Activated T-helper 9 cell treated with anti-CD3 and anti-CD28 coated beads, Interleukin-2, amount 50 U/mL, for 16 hours (primary cell): ENCODE measurements at places on chromosomes 12 and 14.

DNA sequence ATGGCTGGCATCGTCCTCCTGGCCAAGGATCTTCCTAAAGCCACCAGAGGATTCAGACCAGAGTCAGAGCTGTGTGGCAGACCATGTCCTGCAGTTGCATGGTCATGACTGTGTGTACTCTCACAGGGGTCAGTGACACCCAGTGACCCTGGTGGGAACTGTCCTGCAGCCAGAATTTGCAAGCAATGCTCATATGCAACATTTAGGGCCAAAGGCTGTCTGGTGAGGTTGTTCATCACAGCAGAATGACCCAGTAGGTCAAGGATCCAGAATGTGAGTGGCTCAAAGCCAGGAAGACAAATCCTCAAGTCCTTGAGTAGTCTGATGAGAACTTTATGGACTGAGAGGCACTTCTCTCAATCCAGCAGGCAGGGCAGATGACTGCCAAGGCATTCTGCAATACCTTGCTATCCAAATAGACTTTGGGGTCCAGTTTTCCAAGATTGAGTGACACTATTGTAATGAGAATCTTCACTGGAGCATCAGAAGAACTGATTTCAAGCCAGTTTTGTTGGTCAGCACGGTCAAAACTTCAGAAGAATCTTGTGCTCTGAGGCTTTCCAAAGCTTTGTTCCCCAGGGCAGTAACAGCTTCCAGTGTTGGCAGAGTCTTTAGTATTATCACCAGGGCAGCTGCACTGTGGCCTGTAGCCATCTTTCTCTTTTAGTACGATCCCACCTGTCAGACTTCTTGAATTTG is 122.0 kb downstream of the PTCSC3 start:
- DNase-seq, result no peak

- DNase-seq, result no peak
Observed at GRCh38 chr12:57232156-57232756, 2.7 kb downstream of the SHMT2 start.

GRCh38 chr14:26636561-26636960 is 38.7 kb upstream of the NOVA1 start:
- DNase-seq, result no peak

- no peak for DNase-seq
Observed at GRCh38 chr12:124694250-124694649, 126.8 kb upstream of the NCOR2 start.

DNA sequence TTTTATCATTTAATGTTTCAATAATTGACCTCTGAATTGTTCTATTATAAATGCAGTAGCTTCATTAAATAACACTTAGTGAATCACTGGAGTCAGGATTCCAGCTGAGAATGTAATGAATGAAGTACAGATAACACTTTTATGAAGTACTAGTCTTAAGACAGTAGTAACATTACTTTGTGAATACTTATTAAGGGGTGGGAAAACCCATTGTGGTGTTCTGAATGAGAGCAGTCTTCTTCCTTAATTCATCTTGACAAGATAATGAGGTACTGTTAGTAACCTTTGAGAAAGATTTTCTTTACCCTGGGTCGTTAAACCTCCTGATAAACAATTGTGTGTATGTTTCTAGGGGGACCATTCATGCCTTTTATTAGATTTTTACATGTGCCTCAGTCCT is 12.7 kb downstream of the NUP107 start:
- no peak for DNase-seq

DNA sequence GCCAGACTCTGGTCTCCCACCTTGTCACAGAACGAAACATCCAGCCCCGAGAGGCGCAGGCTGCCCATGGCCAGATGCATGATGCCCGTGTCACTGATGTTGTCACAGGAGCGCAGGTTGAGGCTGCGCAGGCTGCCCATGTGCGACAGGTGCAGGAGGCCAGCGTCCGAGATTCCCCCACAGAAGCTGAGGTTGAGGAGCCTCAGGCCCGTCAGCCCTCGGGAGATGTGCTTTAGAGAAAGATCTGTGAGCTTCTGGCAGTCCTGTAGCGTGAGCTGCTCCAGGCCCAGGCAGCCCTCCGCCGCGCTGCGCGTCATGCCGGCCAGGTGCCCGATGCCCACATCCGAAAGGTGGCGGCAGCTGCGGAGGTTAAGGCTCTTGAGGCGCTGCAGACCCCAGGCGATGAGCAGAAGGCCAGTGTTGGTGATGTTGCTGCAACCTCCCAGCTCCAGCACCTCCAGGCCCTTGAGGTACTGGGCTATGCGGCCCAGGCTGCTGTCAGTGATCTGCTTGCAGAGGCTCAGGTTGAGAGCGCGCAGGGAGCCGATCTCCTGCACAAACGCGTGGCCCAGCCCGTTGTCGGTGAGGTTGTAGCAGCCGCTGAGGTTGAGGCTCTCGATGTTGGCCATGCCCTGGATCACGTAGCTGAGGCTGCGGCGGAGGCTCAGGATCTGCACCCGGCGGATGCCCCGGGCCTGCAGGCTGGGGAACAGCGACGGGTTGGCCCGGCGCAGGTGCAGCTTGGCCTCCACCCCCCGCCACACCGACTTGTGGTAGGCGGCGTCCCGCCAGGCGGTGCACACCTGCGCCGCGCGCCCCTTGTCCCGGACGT is 991 bp downstream of the FBXL14 start:
- DNase-seq, result peak; percentile 40

- DNase-seq, result no peak
Observed at GRCh38 chr12:124633365-124634362, 66.3 kb upstream of the NCOR2 start.

DNA sequence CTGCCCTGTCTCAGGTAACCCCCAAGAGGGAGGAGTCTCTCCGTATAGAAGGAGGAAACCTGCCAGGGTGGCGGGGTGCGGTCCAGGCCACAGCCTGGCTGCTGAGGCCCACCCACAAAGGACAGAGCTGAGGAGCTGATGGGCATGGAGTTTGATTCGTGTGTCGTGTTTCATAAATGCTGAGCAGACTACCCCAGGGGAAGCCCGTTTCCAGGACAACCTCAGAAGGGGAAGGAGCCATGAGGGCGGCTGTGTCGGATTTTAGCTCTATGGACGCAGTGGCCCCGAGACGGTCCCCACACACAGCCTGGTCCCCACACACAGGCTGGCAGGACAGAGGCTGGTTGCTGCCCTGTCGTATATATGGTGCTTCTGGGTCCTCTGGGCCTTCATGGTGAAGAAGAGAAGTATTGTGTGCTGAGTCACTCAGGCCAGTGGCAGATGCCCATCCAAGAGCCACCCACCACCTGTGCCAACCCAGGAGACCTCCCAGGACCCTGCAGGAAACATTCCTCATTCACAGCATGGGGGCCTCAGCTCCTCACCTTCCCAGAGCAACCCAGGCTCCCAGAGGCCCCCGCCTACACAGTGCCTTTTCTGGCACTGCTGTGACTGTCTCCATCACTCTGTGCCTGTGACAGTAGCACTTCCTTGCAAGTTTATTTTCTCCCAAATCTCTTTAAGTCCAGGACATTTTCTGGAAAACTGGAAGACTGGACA is 63.1 kb upstream of the RIN3 start:
- no peak for DNase-seq

GRCh38 chr14:20413744-20414082 is 412 bp upstream of the TEP1 start:
- DNase-seq, result no peak

DNA sequence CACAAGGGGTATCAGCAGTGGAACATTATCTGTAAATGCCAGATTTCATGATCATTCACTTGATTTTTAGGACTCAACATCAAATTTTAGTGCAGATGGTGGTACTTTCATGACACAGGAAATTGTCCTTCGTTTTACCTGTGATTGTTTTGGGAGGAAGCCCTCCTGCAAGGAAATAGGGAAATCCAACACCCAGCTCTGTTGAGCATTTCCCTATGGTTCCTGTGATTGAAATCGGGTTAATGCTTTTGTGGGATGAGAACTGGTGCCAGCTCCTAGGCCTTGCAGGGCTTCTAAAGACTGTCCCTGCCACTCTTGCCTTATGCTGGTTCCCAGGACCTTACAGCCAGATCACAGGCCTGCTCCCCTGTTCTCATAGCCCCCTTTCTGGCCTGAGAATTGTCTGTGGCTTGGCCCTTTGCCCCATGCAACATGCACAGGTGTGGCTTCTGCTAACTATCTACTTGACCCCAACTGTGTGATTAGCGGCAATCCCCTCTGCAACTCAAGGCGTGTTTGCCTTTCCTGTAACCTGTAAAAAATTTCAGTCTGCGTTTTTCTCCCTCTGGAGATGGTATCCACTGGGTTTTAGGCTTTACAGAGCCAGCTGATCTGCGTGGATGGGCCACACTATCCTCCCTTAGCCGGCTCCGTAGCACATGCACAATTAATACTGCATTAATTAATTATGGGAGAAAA is 112.5 kb downstream of the ETV6 start:
- no peak for DNase-seq

- peak; percentile 54 for DNase-seq
Observed at GRCh38 chr14:104094709-104095425, 9.4 kb downstream of the ASPG start.

DNA sequence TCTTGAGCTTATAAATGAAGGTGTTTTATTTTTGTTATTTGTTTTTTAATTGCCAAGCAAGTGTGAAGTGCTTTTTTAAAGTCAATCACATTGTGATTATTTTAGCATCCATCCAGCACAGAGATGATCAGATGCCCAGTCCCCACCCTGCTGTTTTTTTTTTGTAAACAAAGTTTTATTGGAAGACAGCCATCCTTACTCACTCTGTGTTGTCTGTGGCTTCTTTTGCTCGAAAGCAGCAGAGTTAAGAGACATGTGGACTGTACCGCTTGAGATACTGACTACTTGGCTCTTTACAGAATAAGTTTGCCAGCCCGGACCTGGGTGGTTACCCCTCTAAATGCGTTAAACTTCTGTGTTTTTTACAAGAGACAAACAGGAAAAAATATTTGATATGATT is 30.9 kb upstream of the AMN start:
- no peak for DNase-seq

GRCh38 chr14:87049950-87050349 is 943.0 kb downstream of the GALC start:
- DNase-seq, result no peak

GRCh38 chr14:105168496-105168978 is at the start of gene JAG2:
JAG2 (minus strand) TSS chr14:105168776; CDS start chr14:105168420, 356 bp downstream.
- DNase-seq, result peak; percentile 28

- no peak for DNase-seq
Observed at GRCh38 chr14:67602995-67603545, 3.0 kb upstream of the PIGH start.

- no peak for DNase-seq
Observed at GRCh38 chr12:106883426-106883825, 72.3 kb upstream of the TMEM263 start.

- no peak for DNase-seq
Observed at GRCh38 chr14:83463500-83464098, 1929.9 kb upstream of the SEL1L start.

- DNase-seq, result no peak
Observed at GRCh38 chr12:112450725-112451124, 32.0 kb downstream of the PTPN11 start.

DNA sequence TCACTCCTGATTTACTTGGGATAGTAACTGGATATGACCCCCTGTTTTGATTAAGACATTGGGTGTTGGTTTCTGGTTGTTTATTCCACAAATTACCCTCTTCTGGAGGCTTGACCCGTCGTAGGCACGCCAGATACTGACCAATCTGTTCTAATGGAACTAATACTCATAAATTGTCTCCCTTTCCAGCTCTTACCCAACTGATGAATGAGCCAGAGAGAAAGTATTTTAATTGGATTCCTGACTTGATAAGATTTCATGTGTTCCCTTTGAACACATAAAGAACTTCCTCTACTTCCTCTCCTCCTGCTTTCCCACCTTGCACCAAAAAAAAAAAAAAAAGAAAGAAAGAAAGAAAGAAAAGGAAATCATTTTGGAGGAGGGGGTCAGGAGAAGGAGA is 340.9 kb downstream of the PCNX1 start:
- DNase-seq, result no peak

DNA sequence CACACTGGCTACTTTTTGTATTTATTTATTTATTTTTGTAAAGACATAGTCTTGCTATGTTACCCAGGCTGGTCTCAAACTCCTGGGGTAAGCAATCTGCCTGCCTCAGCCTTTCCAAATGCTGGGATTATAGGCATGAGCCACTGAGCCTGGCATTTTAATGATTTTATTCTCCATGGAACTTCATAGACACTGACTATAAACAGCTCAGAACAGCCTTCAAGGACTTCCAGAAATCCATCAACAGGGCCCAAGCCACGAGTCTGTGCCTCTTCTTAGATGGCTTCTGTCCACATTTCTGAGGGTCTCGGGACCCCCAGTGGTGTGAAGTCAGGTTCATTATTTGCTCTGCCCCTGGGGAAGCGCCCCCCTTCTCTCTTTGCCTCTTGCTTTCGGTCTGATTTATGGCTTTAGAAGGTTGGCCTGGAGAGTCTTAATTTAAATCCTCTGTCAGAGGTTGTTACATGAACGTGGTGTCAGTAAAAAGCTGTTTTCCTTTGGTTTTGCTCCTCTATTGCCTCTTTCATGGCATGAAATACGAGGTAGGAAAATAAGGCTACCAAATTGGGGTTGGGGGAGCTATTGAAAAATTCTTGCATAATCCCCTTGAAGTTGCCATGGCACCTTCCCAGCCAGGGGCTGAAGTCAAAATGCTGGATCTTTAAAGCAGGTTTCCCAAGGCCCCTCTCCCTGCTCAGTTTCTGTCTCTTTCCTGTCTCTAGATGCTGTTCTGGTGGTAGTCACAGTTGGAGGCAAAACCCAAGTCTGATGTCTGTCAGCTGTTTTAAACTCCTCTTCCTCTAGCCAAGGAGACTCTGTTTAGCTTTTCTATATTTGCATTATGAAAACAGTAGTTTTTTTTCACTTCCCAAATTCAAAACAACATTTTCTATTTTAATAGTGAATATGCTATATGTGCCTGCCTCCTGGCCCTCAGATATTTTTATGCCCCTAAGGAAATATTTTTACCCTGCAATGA is 129.4 kb downstream of the SMOC1 start:
- DNase-seq, result no peak

GRCh38 chr14:47590767-47591495 is 84.5 kb downstream of the MDGA2 start:
- no peak for DNase-seq

- no peak for DNase-seq
Observed at GRCh38 chr12:75725521-75726111, 214.2 kb upstream of the KRR1 start.

DNA sequence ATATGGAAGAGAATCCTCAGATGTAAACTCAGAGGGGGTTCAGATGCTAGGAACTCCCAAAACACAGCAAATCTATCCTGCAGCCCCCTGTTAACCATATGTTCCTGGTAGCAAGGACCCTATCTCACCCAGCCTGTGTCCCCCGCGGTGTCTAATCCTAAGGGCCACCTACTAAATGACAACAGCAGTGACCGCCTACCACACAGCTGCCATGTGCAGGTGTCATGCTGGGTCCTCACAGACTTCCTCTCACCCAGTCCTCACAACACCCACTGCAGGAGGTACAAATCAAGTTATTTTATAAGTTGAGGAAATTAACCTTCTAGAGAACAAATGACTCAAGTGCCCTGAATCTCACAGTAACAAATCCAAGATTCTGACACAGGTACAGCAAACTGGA is 73.9 kb downstream of the ITPK1 start:
- DNase-seq, result no peak

DNA sequence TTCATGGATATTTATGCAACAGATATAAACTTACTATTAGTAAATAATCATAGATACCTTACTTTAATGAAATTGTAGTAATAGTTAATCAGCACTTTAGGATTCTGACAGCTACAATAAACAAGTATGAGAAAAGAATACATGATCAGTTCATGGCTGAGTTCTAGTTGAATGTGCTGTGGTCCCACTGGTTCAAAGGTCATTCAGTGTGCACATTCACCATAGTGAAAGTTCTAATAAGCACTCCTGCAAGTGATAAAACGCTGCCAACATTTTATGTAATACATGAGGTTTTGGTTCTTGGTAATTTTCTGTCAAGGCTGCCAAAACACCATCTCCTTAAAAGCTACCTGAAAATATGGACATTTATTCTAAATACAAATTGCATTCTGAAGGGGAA is 92.6 kb downstream of the NUMB start:
- no peak for DNase-seq
